ENCODE measurements at places on chromosomes 2 and 18. TPM values are rescaled to one million over a fixed set of nuclear protein-coding genes. Genes with fewer than 3 reads are reported as not detected.

DNA sequence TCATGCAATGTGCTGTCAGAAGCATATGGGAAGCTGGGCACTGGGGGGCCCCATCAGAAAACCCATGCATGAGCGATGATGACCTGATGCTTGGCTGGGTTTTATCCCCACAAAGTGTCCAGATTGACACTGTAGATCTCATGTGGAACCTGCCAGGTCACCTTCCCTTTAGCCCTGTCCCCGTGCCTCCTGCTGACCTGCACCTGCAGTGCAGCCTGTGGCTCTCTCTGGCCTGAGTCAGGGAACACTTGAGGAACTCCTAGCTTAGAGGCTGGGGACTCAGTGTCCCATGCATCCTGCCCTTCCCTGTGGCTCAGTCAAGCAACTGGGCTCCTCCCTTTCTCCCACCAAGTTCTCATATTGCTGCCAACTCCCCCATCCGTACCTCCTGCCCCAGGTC, 57.7 kb downstream of the PDCL3 start:
- no peak overlapping the region for H3K27ac ChIP-seq
- H3K27me3 ChIP-seq, result no peaks in the 10 kb centered on the region
- H3K4me1 ChIP-seq, result no peaks in the 10 kb centered on the region
- H3K4me3 ChIP-seq, result no peak overlapping the region
- no peak for DNase-seq

DNA sequence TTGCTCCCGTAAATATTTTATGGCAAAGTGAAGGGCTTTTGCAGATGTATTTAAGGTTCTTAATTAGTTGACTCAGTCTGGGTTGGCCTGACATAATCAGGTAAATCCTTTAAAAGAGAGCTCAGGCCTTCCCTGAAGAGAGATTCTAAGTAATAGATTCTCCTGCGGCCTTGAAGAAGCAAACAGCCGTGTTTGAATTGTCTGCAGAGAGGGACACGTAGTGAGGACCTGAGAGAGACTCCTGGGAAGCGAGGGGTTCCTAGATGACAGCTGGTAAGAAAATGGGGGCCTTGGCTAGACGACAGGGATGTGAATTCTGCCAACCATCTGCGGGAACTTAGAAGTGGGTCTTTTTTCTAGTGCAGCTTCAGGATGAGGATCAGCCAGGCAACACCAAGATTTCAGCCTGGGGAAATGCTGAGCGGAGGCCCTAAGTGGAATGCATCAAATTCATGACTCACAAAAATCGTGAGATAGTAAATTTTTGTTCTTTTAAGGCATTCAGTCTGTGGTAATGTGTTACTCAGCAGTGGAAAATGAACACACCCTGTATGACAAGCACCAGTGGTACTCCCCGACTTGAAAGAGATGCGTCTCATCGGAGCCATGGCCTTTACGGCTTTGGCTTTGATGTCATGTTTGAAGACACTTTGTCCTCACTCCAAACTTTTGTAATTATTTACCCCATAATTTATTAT, 62.1 kb upstream of the SMIM21 start:
- H3K4me3 ChIP-seq, result no peak overlapping the region
- no peak overlapping the region for H3K27ac ChIP-seq
- peaks cover 3% of the 10 kb centered on the region for H3K4me1 ChIP-seq
- H3K36me3 ChIP-seq, result no peaks in the 10 kb centered on the region

DNA sequence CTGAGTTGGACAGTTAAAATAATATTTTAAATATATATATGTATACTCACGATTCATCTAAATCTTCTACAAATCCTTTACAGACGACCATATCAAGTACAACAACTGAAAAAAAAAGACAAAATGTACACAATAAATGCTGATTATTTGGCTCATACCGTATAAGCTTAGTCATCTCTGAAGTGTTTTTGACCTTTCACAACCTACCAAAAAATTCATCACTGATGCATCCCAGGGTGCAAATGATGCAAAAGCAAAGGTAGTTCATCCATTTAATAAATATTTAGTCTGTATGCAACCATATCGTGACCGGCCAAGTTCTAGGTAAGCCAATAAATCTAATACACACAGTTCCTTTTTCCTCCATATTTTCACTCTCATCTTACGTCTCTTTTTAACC, 1.1 kb downstream of the TMX3 start:
- peak overlapping the region; percentile 91 for H3K4me3 ChIP-seq
- no peaks in the 10 kb centered on the region for H3K27me3 ChIP-seq
- H3K4me1 ChIP-seq, result peaks cover 39% of the 10 kb centered on the region
- DNase-seq, result no peak

- no peaks in the 10 kb centered on the region for H3K27me3 ChIP-seq
- no peak overlapping the region for H3K27ac ChIP-seq
- H3K4me3 ChIP-seq, result no peak overlapping the region
- H3K4me1 ChIP-seq, result no peaks in the 10 kb centered on the region
- no peak for DNase-seq
Measured at GRCh38 chr2:226561962-226562361, 237.7 kb downstream of the IRS1 start.

DNA sequence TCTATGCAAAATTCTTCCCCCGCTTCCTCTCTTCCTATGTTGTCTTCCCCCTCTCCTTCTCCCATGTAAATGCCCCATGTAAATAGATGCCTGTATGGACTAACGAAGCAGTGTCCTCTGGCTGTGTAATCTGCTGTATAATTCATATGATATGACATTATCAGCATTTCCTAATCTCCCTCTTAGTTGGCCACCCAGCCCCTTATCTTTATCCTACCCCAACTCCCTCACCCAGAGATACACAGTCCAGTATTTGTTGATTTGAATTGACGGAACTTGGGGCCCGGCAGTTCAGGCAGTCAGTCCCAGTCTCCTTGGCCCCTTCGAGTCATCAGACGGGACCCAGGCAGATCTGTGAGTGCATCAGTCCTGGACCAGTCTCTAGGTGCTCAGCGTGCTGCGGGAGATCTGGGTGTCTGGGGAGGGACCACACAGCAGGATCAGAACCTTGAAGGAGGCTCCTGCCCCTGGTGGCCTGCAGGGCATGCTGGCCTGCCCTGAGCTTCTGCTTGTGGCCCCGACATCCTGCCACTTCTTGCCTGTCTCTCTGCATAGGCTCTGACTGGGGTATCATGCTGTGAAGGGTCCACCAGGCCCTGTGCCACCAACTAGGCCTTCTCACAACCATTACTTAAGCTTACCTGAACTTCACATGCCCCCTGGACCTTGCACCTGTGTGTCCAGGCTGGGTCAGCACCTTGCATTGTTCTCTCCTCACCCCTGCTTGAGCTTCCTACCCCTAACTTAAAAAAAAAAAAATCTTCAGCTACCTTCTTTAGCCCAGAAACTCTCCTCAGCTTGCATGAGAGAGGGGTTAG, 88.1 kb upstream of the ATL2 start:
- H3K36me3 ChIP-seq, result no peaks in the 10 kb centered on the region
- no peak overlapping the region for H3K27ac ChIP-seq
- H3K4me1 ChIP-seq, result no peaks in the 10 kb centered on the region

The FER1L5 gene
- 0.35 TPM for total RNA-seq

The CRACDL gene
- 14.1 TPM for total RNA-seq

The SERPINB4 gene
- not detected for total RNA-seq

The INO80C gene
- 27.0 TPM for total RNA-seq

The PXDN gene
- 116 TPM for total RNA-seq

The NT5C1B gene
- total RNA-seq, result not detected

GRCh38 chr18:74213429-74213828, 65.1 kb downstream of the TIMM21 start:
- no peaks in the 10 kb centered on the region for H3K27me3 ChIP-seq
- H3K27ac ChIP-seq, result no peak overlapping the region
- H3K4me3 ChIP-seq, result no peak overlapping the region
- DNase-seq, result no peak
- H3K4me1 ChIP-seq, result no peaks in the 10 kb centered on the region

The TOGARAM2 gene
- 1.5 TPM for total RNA-seq

- H3K36me3 ChIP-seq, result no peaks in the 10 kb centered on the region
- no peak overlapping the region for H3K27ac ChIP-seq
- no peak overlapping the region for H3K4me3 ChIP-seq
- H3K4me1 ChIP-seq, result peaks cover 3% of the 10 kb centered on the region
Measured at GRCh38 chr2:223588251-223588650, 13.9 kb downstream of the SCG2 start.

The SERPINB5 gene
- total RNA-seq, result 0.34 TPM

The ACSL3 gene
- total RNA-seq, result 102 TPM

DNA sequence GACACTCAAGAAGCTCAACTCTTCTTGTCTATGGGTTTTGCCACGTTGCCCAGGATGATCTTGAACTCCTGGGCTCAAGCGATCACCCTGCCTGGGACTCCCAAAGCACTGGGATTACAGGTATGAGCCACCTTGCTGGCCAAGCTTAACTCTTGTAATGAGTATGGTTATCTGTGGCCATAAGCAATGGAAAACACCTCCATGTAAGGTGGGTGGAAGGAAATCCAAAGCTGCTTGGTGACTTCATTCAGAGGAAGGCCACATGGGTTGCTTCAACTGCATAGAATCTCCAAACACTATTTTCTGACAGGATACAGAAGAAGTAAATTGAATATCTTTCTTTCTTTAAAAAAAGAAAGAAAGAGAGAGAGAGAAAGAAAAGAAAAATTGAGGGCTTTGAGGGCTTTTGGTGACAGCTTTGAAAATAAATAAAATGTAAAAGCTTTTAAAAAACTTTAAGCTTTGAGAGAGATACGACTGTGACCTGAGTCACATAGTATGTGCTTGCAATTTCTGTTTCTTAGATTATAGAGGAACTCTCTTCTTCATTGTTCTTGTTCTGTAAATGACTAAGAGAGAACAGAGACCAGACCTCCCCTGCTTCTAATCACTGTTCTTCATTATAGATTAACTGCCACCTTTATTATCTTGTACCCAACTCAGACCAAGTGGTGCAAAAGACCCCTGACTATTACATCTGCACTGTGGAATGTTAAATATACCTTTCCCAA, 123.1 kb upstream of the NDUFV2 start:
- DNase-seq, result no peak
- no peak overlapping the region for H3K27ac ChIP-seq
- no peaks in the 10 kb centered on the region for H3K27me3 ChIP-seq

DNA sequence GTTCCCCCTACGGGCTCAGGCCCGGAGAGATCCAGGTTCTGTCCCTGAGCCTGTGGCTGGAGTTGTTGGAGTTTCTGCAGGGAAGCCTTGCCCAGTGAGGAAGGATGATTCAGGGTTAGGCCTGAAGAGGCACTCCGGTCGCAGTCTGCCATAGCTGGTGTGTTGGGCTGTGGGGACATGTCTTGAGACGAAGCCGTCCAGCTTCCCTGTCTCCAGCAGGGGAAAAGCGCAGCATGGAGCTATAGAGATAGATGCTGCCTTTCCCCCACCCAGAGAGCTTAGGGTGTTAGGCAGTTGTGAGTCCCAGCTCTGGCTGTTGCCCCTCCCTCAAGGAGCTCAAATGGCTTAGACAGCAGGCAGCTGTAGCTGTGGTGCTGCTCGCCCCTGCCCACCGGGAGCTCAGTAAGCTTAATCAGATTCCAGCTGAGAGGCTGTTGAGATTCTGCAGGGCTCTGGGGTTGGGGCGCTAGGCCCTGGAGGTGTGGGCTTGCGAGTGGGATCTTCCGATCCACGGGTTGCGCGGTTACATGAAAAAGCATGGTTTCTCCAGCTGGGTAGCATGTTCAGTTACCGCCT, 103.9 kb downstream of the PMAIP1 start:
- H3K27ac ChIP-seq, result no peak overlapping the region
- DNase-seq, result no peak
- H3K27me3 ChIP-seq, result no peaks in the 10 kb centered on the region
- H3K4me1 ChIP-seq, result no peaks in the 10 kb centered on the region
- H3K4me3 ChIP-seq, result no peak overlapping the region
- H3K36me3 ChIP-seq, result no peaks in the 10 kb centered on the region

DNA sequence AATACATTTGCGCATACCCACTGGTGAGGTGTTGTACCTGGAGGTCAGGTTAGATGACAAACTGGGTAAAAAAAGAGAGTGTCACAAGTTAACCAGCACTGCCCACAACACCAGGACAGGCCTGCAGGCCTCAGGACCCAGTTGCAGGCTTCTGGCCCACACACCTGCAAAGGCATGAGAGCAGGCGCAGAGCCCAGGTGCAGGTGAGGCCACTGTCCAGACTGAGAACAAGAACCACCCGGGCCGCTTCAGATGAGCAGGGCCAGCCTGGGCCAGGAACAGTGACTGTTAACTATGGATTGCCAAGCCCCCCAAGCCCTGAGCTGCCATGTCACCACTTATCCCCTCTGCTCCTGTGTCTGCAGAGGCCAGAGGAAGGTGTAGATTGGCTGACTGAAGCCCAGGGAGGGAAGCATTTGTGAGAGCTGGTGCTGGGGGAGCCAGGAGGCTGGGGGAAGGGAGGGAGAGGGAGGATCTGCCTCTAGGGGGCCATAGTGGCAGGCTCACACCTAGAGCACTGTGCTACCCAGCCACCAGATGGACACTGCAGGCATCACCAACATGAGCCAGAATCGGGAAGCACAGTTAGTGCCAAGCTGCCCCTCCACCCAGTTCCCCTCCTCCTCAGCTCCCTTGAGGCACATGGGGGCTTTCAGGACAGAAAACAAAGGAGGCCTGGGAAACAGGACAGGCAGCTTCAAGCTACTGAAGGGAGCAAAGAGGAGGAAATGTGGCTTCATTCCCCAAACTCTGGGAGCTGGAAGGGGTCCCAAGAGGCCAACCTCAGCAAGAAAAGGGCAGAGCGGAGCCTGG, 35.4 kb downstream of the SFXN5 start:
- H3K4me1 ChIP-seq, result peaks cover 53% of the 10 kb centered on the region
- H3K4me3 ChIP-seq, result no peak overlapping the region
- DNase-seq, result no peak
- H3K27me3 ChIP-seq, result no peaks in the 10 kb centered on the region
- H3K36me3 ChIP-seq, result peaks cover 18% of the 10 kb centered on the region

- H3K27ac ChIP-seq, result no peak overlapping the region
- no peak overlapping the region for H3K4me3 ChIP-seq
- H3K36me3 ChIP-seq, result no peaks in the 10 kb centered on the region
- no peak for DNase-seq
Measured at GRCh38 chr2:106120432-106120831, 73.7 kb downstream of the UXS1 start.

GRCh38 chr2:100718065-100718629, 101.8 kb upstream of the NPAS2 start:
- no peaks in the 10 kb centered on the region for H3K36me3 ChIP-seq
- H3K27me3 ChIP-seq, result no peaks in the 10 kb centered on the region
- no peak overlapping the region for H3K4me3 ChIP-seq
- no peaks in the 10 kb centered on the region for H3K4me1 ChIP-seq

The AGXT gene
- not detected for total RNA-seq

The MC5R gene
- not detected for total RNA-seq

The ASXL3 gene
- 3.1 TPM for total RNA-seq

DNA sequence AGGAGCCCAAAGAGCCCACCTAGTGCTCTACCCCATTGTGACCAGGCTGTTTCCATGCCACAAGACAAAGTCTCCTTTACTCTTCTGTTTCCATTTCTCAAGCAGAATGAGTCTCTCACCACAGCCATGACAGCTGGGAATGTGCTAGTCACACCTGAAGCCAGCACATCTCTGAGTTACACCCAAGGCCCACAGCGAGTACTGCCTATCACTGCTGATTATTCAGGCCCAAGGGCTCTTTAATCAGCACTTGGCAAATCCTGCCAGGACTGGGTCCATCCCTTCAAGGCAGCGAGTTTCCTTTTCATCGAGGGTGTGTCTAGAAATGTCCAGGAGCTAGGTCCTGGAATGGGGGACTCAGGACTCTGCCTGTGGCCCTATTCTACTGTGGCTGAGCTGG, 14.6 kb upstream of the PPP1R1C start:
- no peaks in the 10 kb centered on the region for H3K27me3 ChIP-seq
- no peak overlapping the region for H3K4me3 ChIP-seq
- H3K27ac ChIP-seq, result no peak overlapping the region
